ENCODE measurements at places on chromosomes 7 and 10. TPM values are rescaled to one million over a fixed set of nuclear protein-coding genes. Genes with fewer than 3 reads are reported as not detected.

MMD2 gene
- not detected for total RNA-seq

AGR2 gene
- not detected for total RNA-seq

FOXI2 gene
- total RNA-seq = not detected

SEMA3C gene
- total RNA-seq = 272 TPM

MSMB gene
- total RNA-seq = not detected

GPAM gene
- total RNA-seq = 7.3 TPM

PNLIPRP3 gene
- total RNA-seq = not detected

HOGA1 gene
- total RNA-seq = 1.5 TPM

STEAP2 gene
- total RNA-seq = 50.0 TPM

PGAM2 gene
- 0.32 TPM for total RNA-seq

WDR37 gene
- 21.6 TPM for total RNA-seq

SPDYE5 gene
- total RNA-seq = 0.12 TPM

MAP3K8 gene
- 20.4 TPM for total RNA-seq

UCMA gene
- total RNA-seq = not detected

SYT15 gene
- total RNA-seq = 0.16 TPM

SGMS1 gene
- total RNA-seq = 65.7 TPM

ADCY1 gene
- total RNA-seq = 0.81 TPM

C10orf143 gene
- 1.3 TPM for total RNA-seq

SLC29A4 gene
- total RNA-seq = 1.5 TPM

FAM131B gene
- 1.3 TPM for total RNA-seq

HIF1AN gene
- total RNA-seq = 11.2 TPM

GIMAP6 gene
- total RNA-seq = 0.16 TPM

AGAP6 gene
- total RNA-seq = 3.8 TPM

ITGB8 gene
- total RNA-seq = 17.5 TPM

HOXA11 gene
- total RNA-seq = not detected

MEIG1 gene
- not detected for total RNA-seq

CNNM1 gene
- total RNA-seq = 0.36 TPM

ZP3 gene
- 2.3 TPM for total RNA-seq

FOXP2 gene
- total RNA-seq = 13.1 TPM

ABCB1 gene
- 0.12 TPM for total RNA-seq

AKR1C4 gene
- total RNA-seq = not detected
